Effector memory CD8-positive, alpha-beta T cell (primary cell): ENCODE measurements at places on chromosomes 6 and 20.

GRCh38 chr6:125597411-125598253, 151.8 kb upstream of the HEY2 start:
- peaks cover 16% of the 10 kb centered on the region for H3K27me3 ChIP-seq
- H3K36me3 ChIP-seq: no peaks in the 10 kb centered on the region
- no peaks in the 10 kb centered on the region for H3K4me1 ChIP-seq
- H3K4me3 ChIP-seq: no peak overlapping the region

GRCh38 chr6:169041078-169041477, 212.6 kb downstream of the THBS2 start:
- H3K36me3 ChIP-seq: no peaks in the 10 kb centered on the region
- no peaks in the 10 kb centered on the region for H3K4me1 ChIP-seq
- no peak overlapping the region for H3K27ac ChIP-seq
- no peak for DNase-seq

DNA sequence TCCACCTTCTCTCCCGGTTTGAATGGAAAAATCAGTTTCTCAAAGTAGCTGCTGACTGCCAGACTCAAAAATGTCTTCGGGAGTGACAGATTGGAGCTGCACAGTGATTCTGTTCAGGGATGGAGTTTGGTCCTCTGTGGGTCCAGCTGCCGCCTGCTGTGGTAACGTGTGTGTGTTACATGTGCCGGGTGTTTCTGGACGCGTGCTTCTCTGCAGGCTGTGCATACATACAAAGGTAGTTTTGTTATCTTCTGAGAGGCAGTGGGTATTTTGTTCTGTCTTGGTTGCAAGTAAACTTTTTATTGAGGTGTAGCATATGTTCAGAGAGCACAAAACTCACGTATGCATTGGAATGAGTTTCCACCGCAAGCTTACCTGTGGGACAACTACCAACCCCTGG, 41.3 kb upstream of the NAA20 start:
- DNase-seq: no peak
- peaks cover 27% of the 10 kb centered on the region for H3K27me3 ChIP-seq
- H3K36me3 ChIP-seq: no peaks in the 10 kb centered on the region
- no peaks in the 10 kb centered on the region for H3K4me1 ChIP-seq
- no peak overlapping the region for H3K27ac ChIP-seq

DNA sequence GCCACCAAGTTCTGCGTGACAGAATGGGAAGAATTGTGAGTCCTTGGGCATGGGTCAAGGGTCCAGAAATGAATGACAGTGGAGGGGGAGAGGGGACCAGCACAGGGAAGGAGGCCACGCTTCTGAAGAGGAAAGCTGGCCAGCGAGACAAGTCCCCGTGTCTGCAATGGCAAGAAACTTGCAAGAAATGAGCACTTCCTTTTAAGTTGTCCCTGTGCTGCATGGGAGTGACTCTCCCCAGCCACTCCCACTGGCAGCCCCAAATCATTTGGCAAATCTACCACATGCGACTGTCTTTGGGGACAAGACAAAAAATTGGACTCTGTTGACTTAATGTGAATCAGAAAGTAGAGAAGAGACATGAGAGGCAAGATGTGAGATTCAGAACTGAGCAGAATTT, 242.2 kb upstream of the RREB1 start:
- no peaks in the 10 kb centered on the region for H3K4me1 ChIP-seq
- no peak overlapping the region for H3K27ac ChIP-seq
- no peaks in the 10 kb centered on the region for H3K36me3 ChIP-seq
- no peak for DNase-seq

DNA sequence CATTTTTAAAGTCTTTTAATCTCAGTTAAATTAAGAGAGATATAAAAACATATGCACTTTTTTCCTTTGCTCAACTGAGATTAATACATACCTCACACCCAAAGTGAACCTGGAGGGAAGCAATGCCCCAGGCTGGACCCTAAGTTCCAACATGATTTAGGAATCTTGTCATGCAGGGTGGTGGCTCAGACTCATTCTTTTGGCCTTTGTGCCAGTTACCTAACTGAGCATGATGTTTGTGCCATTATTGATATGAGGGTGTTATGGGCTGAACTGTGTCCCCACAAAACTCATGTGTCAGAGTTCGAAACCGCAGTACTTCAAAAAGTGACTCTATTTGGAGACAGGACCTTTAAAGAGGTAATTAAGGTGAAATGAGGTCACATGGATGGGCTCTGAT, 188.0 kb downstream of the ARHGAP18 start:
- no peak overlapping the region for H3K4me3 ChIP-seq
- no peak overlapping the region for H3K27ac ChIP-seq
- no peak for DNase-seq

DNA sequence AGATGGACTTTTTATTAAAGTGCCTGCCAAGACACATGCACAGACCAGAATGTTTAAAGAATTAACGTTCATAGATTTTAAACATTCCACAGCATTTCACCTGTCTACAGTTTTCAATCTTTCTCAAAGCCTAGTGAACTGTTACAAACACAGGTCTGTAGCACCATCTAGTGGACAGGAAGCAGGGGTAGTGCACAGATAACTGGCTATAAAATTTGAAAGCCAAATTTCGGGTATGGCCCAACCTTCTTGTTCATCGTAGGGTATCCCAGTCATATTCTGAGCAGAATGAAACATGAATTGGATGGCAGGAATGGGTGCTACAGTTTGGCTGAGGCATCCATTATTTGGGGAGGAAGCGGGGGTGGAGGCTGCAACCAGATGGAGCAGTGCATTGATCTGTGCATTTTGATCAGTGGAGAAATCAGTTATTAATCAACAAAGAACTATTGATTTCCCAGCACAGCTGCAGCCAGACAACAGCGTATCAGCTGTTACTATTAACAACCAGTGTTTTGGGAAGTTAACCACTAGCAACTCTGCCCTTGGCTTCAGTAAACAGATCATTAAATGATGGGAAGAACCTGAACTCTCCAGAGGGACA, 56.1 kb upstream of the B3GAT2 start:
- peaks cover 47% of the 10 kb centered on the region for H3K27me3 ChIP-seq
- no peaks in the 10 kb centered on the region for H3K36me3 ChIP-seq
- peak; percentile 1 for DNase-seq

- no peak overlapping the region for H3K27ac ChIP-seq
- H3K27me3 ChIP-seq: peaks cover 19% of the 10 kb centered on the region
- H3K36me3 ChIP-seq: no peaks in the 10 kb centered on the region
- H3K4me1 ChIP-seq: peaks cover 6% of the 10 kb centered on the region
- no peak overlapping the region for H3K4me3 ChIP-seq
Measured at GRCh38 chr6:142568857-142569597, 267.2 kb downstream of the ADGRG6 start.

DNA sequence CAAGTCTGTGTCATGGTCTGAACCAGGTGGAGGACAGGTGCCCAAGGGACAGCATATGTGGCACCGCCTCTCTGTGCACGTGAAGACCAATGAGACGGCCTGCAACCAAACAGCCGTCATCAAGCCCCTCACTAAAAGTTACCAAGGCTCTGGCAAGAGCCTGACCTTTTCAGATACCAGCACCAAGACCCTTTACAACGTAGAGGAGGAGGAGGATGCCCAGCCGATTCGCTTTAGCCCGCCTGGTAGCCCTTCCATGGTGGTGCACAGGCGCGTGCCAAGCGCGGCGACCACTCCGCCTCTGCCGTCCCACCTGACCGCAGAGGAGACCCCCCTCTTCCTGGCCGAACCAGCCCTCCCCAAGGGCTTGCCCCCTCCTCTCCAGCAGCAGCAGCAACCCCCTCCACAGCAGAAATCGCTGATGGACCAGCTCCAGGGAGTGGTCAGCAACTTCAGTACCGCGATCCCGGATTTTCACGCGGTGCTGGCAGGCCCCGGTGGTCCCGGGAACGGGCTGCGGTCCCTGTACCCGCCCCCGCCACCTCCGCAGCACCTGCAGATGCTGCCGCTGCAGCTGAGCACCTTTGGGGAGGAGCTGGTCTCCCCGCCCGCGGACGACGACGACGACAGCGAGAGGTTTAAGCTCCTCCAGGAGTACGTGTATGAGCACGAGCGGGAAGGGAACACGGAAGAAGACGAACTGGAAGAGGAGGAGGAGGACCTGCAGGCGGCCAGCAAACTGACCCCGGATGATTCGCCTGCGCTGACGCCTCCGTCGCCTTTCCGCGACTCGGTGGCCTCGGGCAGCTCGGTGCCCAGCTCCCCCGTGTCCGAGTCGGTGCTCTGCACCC, 109.5 kb upstream of the RAB32 start:
- no peaks in the 10 kb centered on the region for H3K27me3 ChIP-seq
- no peaks in the 10 kb centered on the region for H3K4me1 ChIP-seq
- no peak overlapping the region for H3K4me3 ChIP-seq
- DNase-seq: no peak
- H3K36me3 ChIP-seq: no peaks in the 10 kb centered on the region

DNA sequence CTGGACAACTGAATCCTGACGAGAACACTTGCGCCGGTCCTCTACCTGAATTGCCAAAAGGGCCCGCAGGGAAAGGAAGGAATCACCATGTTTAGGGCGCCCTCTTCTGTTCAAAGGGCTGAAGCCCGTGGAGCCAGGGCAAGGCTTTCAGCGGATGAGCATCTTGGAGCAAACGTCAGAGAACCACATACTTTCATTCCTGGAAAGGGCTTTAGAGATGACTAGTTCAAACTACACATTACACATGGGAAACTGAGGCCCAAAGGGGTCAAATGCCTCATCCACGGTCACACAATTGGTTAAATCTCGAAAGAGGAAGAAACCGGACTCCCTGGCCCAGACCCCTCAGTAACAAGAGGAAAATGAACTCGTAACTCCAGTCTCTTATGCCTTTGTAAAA, 11.5 kb upstream of the ZNF133 start:
- DNase-seq: peak; percentile 46
- no peaks in the 10 kb centered on the region for H3K36me3 ChIP-seq
- no peak overlapping the region for H3K4me3 ChIP-seq
- H3K4me1 ChIP-seq: no peaks in the 10 kb centered on the region

DNA sequence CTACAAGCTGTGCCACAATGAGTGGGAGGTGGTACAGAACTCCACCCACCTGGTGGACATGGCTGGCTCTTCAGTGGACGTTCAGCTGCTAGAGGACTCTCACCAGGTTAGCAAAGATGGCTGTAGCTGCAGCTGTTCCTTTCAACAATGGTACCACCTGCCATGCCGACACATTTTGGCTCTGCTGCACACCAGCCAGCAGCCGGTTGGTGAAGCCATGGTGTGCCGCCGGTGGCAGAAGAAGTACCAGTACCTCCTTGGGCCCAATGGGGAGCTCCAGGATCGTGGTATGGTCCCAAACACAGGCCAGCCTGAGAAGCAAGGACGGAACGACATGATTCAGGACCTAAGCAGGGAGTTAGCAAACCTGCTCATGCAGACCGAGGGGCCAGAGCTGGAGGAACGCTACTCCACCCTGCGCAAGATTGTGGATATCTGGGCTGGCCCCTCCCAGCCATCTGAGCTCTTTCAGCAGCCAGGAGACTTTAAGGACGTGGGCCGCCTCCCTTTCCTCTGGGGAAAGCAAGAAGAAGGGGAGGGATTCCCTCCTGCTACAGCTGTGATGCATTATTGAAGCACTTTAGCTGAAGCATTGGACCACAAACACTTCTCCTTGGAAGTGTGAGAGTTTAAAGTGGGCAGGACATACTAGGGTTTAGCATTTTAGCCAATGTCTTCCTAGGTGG, 2.8 kb upstream of the ZSWIM1 start:
- no peak overlapping the region for H3K4me3 ChIP-seq
- no peaks in the 10 kb centered on the region for H3K27me3 ChIP-seq
- no peak for DNase-seq
- H3K4me1 ChIP-seq: peaks cover 21% of the 10 kb centered on the region
- peaks cover 7% of the 10 kb centered on the region for H3K36me3 ChIP-seq
- no peak overlapping the region for H3K27ac ChIP-seq

- no peak for DNase-seq
Measured at GRCh38 chr20:53718142-53719021, 124.7 kb upstream of the ZNF217 start.

DNA sequence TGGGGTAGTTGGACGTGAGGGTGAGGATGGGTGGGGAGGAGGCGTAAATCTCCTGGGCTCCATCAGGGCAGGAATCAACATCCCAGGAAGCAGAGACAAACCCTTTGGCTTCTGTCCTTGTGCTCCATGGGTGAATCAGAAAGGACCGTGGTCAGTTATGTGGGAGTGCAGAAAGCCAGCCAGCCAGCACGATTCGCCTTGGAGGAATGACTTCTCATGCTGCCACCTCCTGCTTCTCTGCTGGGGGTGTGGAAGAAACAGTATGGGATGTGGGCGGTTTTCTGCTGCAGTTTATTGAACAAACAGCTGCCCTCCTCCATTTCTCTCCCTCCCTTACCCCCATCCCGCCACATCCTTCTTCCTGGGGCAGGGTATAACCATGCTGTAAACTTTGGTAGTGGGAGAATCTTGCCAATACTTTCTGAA, 214.5 kb downstream of the SOX4 start:
- no peak overlapping the region for H3K27ac ChIP-seq
- H3K4me3 ChIP-seq: no peak overlapping the region
- no peak for DNase-seq
- H3K36me3 ChIP-seq: no peaks in the 10 kb centered on the region
- H3K27me3 ChIP-seq: no peaks in the 10 kb centered on the region
- no peaks in the 10 kb centered on the region for H3K4me1 ChIP-seq

DNA sequence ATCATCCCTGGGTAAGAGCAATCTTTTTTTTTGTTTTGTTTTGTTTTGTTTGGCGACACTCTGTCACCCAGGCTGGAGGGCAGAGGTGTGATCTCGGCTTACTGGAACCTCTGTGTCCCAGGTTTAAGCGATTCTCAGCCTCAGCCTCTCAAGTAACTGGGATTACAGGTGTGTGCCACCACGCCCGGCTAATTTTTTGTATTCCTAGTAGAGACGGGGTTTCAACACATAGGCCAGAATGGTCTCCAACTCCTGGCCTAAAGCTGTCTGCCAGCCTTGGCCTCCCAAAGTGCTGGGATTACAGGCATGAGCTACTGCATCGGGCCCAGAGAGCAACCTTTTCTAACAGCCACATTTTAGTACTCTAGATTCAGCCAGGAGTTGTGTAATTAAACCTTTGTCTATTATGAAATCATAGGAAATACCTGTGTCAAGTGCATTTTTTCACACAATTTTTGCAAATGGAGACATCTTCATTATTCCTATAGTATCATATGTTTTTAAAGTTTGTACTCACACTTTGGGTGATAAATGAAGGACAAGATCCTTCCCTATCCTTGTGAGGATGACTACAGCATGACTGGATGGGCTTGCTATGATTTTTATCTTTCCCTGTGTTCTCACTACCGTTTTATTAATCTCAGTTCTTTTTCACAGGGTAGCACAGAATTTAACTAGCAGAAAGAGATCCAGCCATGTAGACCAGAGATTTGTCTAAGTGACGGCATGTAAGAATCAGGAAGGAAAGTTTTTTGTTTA, 82.6 kb downstream of the OR2B2 start:
- DNase-seq: no peak
- peak overlapping the region; percentile 87 for H3K4me3 ChIP-seq
- H3K27me3 ChIP-seq: no peaks in the 10 kb centered on the region

DNA sequence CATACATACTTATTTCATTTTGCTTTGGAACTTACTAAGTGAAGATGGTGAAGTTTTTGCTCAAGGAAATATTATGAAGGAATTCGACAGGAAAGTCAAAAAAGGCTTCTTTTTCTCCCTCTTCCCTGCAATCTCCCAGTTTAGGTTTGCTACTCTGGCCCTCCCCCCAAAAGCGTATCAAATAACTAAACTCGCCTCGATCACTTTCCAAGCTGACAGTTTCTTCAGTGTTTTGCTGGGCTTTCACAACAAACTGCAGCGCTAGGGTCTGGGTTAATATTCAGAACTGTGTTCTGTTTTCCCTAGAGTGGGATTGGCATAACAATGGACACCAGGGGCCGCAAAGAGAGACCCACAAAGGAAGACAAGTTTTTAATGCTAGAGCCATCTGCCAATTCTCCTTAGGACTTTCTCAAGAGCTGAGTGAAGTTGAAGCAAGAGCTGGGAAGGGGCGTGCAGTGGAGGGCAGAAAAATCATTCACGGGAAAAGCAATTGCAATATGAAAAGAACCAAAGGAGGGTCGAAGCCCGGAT, 57.8 kb downstream of the ATP9A start:
- H3K4me3 ChIP-seq: no peak overlapping the region
- peaks cover 37% of the 10 kb centered on the region for H3K27me3 ChIP-seq
- H3K36me3 ChIP-seq: no peaks in the 10 kb centered on the region
- H3K27ac ChIP-seq: no peak overlapping the region
- no peaks in the 10 kb centered on the region for H3K4me1 ChIP-seq
- DNase-seq: no peak
